Right atrium auricular region (tissue), 2 donors: ENCODE measurements at places on chromosomes 12 and 14. TPM values are rescaled to one million over a fixed set of nuclear protein-coding genes. Genes with fewer than 3 reads are reported as not detected.
A peak's percentile ranks its signal among the peaks of the same experiment; 100 is the strongest.

GRCh38 chr14:76212242-76212641 lies 60.5 kb downstream of the GPATCH2L start:
- no peaks in the 10 kb centered on the region for H3K4me1 ChIP-seq
- H3K27me3 ChIP-seq, result no peaks in the 10 kb centered on the region
- no peak for DNase-seq

ADCY4 gene
- total RNA-seq, result 25.5 TPM

DNA sequence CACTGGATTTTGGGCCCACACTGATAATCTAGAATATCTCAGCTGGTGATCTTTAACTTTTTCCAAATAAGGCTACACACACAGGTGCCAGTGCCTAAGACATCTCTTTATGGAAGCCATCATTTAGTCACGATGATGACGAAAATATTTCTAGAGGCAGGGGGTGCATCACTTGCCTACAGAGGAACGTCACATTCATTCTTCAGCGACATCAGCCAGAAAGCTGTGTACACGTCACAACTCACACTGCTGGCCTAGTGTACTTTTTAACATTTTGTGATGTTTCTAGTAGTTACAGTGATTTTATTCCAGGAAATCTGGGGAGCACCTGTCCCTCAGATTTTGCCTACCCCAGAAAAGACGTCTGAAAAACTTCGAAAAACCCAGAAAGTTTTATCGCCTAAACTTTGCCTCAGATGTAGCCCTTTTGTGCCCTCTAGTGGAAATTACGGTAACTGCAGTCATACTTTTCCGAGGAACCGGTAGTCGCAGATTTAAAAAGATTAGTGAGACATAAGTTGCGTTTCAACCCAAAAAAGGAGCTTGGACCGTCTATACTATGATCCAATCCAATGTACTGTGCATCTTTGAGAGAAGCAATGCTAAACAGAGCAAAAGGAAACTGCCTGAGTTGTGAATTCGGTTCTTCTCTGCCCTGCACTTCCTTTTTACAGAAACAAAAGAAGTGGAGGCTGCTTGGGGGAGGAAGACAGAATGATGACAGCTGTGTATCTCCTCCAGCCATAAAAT lies 64.3 kb upstream of the STON2 start:
- peak overlapping the region; percentile 2 for H3K4me3 ChIP-seq
- DNase-seq, result no peak
- H3K27me3 ChIP-seq, result no peaks in the 10 kb centered on the region
- H3K4me1 ChIP-seq, result no peaks in the 10 kb centered on the region
- H3K36me3 ChIP-seq, result no peaks in the 10 kb centered on the region

SRRM4 gene
- not detected for total RNA-seq

DNA sequence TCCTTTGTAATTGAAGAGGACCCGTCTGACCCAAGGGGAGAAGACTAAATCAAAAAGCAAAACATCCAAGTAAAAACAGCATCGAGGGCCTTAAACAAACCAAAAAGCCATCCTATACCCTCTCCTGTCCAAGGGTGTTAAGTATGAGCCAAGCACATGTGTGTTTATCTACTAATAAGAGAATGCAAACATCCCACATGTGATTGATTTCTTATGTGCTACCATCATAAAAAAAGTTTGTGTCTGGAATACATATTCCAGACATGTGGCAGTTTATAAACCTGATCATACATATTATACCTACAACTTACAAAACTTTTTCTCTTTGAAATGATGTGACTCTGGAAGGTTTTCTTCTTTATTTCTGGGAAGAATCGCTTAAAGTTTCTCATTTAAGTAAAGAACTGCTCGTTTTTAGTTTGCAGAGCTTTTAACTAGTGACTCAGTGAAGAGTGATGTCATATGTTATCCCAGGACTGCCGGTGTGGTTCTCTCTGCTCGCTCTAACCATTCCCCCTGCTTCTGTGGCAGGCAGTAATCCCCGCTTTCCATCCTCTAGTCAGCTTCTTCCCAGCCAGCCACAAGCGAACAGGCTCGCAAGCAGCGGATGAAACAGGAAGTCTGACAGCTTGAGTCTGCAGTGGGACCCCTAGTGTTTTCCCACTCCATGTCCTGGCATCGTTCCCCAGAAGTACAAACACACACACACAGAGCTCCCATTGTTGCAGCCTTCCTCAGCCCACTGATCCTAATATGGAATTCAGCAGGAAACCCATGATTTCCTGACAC lies 431 bp upstream of the RHOJ start:
- H3K27ac ChIP-seq, result peak overlapping the region; percentile 87
- no peaks in the 10 kb centered on the region for H3K36me3 ChIP-seq
- no peaks in the 10 kb centered on the region for H3K4me1 ChIP-seq
- DNase-seq, result peak; percentile 90
- H3K27me3 ChIP-seq, result no peaks in the 10 kb centered on the region

DNA sequence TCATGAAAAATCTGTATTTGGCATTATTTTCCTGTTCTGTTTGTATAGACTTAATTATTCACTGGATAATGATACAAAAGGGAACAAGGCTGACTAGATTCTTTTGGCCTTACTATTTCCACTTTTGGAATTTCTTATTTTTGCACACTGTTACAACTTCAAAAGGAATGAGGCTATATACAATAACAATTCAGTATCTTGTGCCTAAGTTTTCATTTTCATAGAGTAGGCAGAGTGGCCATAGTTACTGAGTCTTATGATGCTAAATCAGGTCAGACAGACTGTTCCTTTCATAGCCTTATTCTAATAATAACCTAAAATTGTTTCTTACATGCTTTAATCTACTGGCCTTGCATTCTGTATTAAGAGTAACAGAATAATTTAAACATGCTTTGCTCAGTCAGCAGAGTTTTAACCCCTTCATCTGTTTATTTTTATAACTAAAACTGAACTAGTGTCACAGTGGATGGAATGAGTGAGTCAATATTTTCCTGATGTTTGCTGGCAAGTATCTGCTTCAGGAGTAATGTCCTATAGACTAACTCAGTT lies 10.5 kb downstream of the TTC8 start:
- no peak for DNase-seq
- no peaks in the 10 kb centered on the region for H3K27me3 ChIP-seq
- H3K4me3 ChIP-seq, result no peak overlapping the region
- no peaks in the 10 kb centered on the region for H3K36me3 ChIP-seq
- H3K4me1 ChIP-seq, result no peaks in the 10 kb centered on the region

GRCh38 chr12:109232731-109233130 lies 76.4 kb downstream of the FOXN4 start:
- H3K27me3 ChIP-seq, result no peaks in the 10 kb centered on the region
- no peak overlapping the region for H3K27ac ChIP-seq

DNA sequence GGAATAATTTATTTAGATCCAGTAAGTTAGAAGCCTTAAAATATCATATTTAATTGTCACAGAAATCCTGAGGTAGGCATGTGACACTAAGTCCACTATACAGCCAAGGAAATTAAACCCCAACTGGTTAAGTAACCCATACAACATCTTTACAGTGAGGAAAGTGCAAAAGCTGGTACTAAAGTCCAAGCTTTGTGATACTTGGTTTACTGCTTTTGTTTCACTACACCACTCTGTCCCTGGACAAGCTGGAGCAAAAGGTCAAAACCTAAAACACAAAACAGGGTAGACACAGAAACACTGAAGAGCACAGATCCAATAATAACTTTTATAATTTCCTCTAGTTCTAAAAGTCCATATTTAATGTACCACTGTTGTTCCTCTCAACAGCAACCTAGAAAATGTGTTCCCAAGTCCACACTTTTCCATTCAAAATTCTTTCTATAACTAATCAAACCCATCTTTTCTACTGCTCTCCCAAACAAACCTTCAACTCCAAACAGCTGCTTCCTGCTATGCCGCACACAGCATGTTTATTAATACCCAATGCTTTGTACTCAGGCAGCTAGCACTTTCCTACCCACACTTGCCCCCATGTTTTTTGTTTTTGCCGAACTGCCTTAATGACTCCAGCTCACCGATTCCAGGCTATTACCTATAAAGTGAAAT lies 90.9 kb downstream of the MED13L start:
- H3K36me3 ChIP-seq, result no peaks in the 10 kb centered on the region
- no peaks in the 10 kb centered on the region for H3K4me1 ChIP-seq
- DNase-seq, result no peak

GRCh38 chr12:14284184-14284722 lies 81.2 kb upstream of the ATF7IP start:
- no peaks in the 10 kb centered on the region for H3K4me1 ChIP-seq
- H3K27me3 ChIP-seq, result no peaks in the 10 kb centered on the region
- no peak overlapping the region for H3K4me3 ChIP-seq
- DNase-seq, result no peak

GRCh38 chr12:32015036-32015435 lies 55.8 kb downstream of the RESF1 start:
- no peak overlapping the region for H3K4me3 ChIP-seq
- H3K4me1 ChIP-seq, result no peaks in the 10 kb centered on the region
- no peaks in the 10 kb centered on the region for H3K36me3 ChIP-seq
- no peak overlapping the region for H3K27ac ChIP-seq

- no peak overlapping the region for H3K4me3 ChIP-seq
- peaks cover 48% of the 10 kb centered on the region for H3K4me1 ChIP-seq
- H3K27ac ChIP-seq, result no peak overlapping the region
Measured at GRCh38 chr14:103805708-103806107, 41.7 kb downstream of the PPP1R13B start.

- DNase-seq, result no peak
- H3K4me1 ChIP-seq, result no peaks in the 10 kb centered on the region
- H3K27me3 ChIP-seq, result no peaks in the 10 kb centered on the region
- H3K36me3 ChIP-seq, result no peaks in the 10 kb centered on the region
Measured at GRCh38 chr12:66438601-66439000, 136.3 kb downstream of the HELB start.

DNA sequence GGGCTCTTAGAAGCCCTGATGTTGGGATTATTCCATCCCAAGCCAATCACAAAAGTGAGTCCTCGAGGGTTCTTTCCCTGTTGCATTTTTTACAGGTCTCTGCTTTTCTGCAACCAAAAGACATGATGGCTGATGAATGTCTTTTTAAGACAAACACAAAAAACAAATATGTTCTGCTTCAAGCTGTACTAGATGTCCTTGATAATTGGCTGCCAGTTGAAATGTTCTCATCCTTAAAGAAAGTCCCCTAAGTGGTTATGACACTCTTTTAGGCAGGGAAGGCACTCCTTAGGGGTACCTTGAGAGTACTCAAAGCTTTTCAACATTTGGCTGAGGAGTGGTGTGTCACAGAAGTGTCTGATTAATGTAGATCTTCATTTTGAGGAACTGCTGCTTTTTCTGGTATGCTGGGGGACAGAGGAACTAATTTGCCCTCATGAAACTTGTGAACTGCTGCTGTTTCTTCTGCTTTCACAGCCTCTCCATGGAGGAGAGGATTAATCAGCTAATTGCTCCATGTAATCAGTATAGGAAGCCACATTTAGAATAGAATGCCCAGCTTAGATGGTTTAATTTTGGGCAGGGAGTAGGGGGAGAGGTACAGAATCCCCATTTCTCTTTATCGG lies 22.8 kb upstream of the IGF1 start:
- DNase-seq, result no peak
- no peak overlapping the region for H3K27ac ChIP-seq
- no peaks in the 10 kb centered on the region for H3K4me1 ChIP-seq
- H3K4me3 ChIP-seq, result no peak overlapping the region
- H3K36me3 ChIP-seq, result no peaks in the 10 kb centered on the region
- no peaks in the 10 kb centered on the region for H3K27me3 ChIP-seq

- H3K4me3 ChIP-seq, result no peak overlapping the region
- peak overlapping the region; percentile 64 for H3K27ac ChIP-seq
- H3K27me3 ChIP-seq, result no peaks in the 10 kb centered on the region
- H3K4me1 ChIP-seq, result no peaks in the 10 kb centered on the region
Measured at GRCh38 chr12:69966839-69967238, 141.8 kb downstream of the MYRFL start.

DNA sequence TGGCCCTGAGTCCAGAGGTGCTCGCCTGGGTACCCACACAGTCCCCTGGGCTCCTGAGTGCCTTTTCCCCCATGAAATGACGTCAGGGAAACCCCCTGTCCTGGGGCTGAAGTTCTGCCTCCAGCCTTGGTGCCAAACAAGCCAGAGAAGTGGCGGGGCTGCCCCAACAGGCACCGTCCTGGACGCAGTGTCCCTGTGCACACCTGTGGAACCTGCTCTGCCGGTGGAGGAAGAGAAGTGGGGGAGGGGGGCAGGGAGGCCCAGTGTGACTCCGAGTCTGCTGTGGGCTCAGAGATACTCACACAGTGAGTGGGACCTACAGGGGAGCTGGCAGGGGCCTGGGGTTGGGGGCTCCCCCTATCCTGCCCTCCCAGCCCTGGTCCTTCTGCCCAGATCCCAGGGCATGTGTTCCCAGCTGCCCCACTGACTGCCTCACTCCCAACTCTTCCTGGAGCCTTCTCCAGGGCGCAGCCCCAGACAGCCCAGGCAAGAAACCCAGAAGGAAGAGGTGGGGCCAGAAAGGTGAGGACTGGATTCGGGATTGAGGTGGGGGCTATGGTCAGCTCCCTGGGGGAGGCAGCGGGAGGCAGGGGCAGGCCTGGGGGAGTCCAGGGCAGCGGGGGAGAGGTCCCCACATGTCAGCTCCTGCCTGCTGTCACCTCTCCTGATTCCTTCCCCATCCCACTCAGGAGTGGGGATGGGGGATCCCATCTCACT lies 24.7 kb downstream of the CCDC85C start:
- no peak for DNase-seq
- peak overlapping the region; percentile 68 for H3K27ac ChIP-seq
- no peaks in the 10 kb centered on the region for H3K36me3 ChIP-seq
- no peaks in the 10 kb centered on the region for H3K4me1 ChIP-seq
- no peaks in the 10 kb centered on the region for H3K27me3 ChIP-seq
- no peak overlapping the region for H3K4me3 ChIP-seq

- H3K27me3 ChIP-seq, result no peaks in the 10 kb centered on the region
- H3K36me3 ChIP-seq, result peaks cover 19% of the 10 kb centered on the region
- H3K4me3 ChIP-seq, result no peak overlapping the region
- no peaks in the 10 kb centered on the region for H3K4me1 ChIP-seq
- no peak overlapping the region for H3K27ac ChIP-seq
Measured at GRCh38 chr12:66251049-66251448, 51.2 kb upstream of the HELB start.
